ENCODE measurements at places on chromosomes 2 and 18.

DNA sequence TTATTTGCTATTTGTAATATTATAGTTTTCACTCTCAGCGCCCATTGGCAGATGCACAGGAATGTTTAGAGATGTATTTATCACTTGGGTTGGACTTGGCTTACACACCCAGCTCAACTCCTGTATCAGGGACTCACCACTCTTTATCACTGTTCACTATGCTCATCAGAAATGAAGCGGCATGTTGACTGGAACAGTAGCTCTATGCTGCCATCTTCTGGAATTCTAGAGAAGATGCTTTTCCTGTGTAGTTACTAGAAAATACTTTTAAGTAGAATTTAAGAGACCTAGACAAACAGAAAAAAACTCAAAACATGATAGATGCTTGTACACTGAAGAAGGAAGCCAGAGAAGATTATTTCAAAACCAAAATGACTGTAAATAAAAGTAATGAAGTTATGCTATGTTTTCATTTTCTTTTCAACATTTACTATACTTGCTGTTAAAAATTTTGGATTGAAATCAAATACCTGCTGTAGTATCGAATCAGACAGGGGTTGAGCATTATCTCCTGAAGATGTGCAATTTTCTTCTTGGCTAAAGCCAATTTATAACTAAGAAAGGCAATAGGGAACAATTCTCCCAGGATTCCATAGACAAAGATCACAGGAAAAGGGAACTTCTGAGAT, 47.4 kb upstream of the NXPH2 start:
- DNase-seq, result no peak

GRCh38 chr2:102780467-102780866, 18.6 kb downstream of the TMEM182 start:
- DNase-seq, result no peak

DNA sequence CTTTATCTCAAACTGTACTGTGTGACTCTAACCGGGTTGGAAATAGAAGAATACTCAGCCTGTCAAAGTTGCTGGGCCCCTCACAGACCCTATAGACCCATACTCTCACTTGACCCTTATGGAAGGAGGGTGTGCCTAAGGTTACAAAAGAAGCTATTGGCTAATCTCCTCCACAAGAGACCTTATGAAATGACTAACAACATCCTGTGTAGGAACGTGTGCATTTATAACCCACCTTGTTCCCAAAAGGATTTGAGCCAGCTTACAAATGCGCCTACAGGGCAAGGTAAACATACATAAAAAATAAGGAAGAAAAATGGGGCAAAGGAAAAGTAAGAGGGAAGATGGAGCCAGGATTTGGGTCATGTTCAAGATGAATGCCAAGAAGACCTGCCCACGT, 225.4 kb upstream of the SMAD2 start:
- DNase-seq, result no peak

- DNase-seq, result no peak
Measured at GRCh38 chr18:36405611-36406010, 108.1 kb downstream of the FHOD3 start.

GRCh38 chr2:145598434-145598833, 1078.5 kb upstream of the ZEB2 start:
- DNase-seq, result no peak

- DNase-seq, result no peak
Measured at GRCh38 chr2:164558450-164558849, 62.8 kb downstream of the GRB14 start.

- no peak for DNase-seq
Measured at GRCh38 chr2:43191947-43192516, 34.4 kb downstream of the ZFP36L2 start.
